Stimulated activated CD8-positive, alpha-beta memory T cell treated with anti-CD3 and anti-CD28 coated beads, Interleukin-15, amount 100 ng/mL, for 24 hours (primary cell): ENCODE measurements at places on chromosomes 5 and 9.

- DNase-seq: no peak
Measured at GRCh38 chr5:131509801-131510200, 125.2 kb downstream of the RAPGEF6 start.

- DNase-seq: no peak
Measured at GRCh38 chr5:126178521-126178920, 244.7 kb upstream of the GRAMD2B start.

GRCh38 chr5:45799388-45799787, 103.2 kb upstream of the HCN1 start:
- DNase-seq: no peak

- DNase-seq: no peak
Measured at GRCh38 chr5:151757233-151758140, 944 bp downstream of the ATOX1 start.

GRCh38 chr9:127627494-127627855, 15.4 kb downstream of the STXBP1 start:
- DNase-seq: no peak

GRCh38 chr9:120395376-120395775, 184.6 kb downstream of the CDK5RAP2 start:
- DNase-seq: no peak

DNA sequence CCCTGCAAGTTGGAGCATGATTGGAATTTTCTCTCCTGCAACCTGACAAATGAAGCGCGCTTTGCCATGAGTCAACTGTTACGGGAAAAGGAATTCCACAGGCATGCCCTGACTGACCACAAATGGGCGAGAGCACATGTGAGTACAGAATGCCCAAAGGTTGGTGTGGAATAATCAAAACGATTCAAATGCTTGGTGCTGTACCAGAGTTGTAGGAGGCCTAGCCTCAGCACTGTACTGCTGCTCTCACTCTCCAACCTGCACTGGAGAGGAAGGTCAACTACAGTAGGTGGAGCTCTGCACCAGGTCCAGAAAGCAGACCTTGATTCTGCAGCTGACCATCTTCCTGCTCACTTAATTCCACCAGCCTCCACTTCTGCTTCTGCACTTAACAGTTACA, 406.9 kb upstream of the ACTBL2 start:
- no peak for DNase-seq

GRCh38 chr5:107408564-107408963, 262.2 kb downstream of the EFNA5 start:
- no peak for DNase-seq

DNA sequence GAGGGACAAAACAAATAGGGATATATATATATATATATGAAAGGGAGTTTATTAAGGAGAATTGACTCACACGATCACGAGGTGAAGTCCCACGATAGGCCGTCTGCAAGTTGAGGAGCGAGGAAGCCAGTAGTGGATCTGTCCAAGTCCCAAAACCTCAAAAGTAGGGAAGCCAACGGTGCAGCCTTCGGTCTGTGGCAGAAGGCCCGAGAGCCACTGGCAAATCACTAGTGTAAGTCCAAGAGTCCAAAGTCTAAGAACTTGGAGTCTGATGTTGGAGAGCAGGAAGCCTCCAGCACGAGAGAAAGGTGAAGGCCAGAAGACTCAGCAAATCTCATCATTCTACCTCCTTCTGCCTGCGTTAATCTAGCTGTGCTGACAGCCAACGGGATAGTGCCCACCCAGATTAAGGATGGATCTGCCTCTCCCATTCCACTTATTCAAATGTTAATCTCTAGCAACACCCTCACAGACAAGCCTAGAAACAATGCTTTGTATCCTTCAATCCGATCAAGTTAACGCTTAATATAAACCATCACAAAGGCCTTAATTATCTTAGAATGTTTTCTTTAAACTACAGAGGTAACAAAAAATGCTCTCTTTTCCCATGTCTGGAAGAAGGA, 23.8 kb upstream of the DAB2 start:
- DNase-seq: no peak

GRCh38 chr5:65986050-65986451, 59.7 kb downstream of the ERBIN start:
- DNase-seq: no peak

- DNase-seq: no peak
Measured at GRCh38 chr5:40428126-40428525, 251.6 kb upstream of the PTGER4 start.
